ENCODE measurements at places on chromosomes 5 and 9. TPM values are rescaled to one million over a fixed set of nuclear protein-coding genes. Genes with fewer than 3 reads are reported as not detected.
A peak's percentile ranks its signal among the peaks of the same experiment; 100 is the strongest.

DNA sequence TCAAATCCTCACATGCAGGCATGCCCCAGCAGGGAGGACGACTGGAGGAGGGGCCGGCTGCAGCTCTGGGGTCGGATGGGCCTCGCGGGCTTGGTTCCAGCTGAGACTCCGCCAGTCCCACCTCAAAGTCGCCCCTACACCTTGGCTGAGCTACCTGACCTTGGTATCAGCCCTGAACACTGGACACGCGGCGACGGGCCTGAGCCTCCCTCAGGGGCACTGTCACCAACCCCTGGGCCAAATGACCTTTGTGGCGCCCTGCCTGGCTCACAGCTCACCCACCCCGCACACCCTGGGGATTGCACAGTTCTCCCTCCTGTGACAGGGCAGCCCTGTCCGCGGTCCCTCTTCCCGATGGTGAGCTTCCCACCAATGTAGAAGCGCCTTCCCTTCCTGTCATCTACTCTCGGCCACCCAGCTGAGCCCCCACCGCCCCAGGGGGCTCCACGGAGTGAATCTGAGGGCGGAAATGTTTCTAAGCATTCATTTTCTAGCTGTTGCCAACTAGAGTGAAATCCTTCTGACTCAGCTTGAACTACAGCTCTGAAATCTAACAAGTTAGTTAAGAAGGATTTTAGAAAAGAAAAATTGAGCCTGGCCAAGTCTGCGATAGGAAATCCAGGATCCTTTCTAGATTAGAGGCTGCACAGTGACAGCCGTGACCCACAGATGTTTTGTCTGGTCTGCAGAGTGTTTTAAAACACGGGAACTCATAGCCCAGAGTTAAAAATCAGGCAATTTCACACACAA, 138.9 kb upstream of the PHYKPL start:
- no peak for DNase-seq

DNA sequence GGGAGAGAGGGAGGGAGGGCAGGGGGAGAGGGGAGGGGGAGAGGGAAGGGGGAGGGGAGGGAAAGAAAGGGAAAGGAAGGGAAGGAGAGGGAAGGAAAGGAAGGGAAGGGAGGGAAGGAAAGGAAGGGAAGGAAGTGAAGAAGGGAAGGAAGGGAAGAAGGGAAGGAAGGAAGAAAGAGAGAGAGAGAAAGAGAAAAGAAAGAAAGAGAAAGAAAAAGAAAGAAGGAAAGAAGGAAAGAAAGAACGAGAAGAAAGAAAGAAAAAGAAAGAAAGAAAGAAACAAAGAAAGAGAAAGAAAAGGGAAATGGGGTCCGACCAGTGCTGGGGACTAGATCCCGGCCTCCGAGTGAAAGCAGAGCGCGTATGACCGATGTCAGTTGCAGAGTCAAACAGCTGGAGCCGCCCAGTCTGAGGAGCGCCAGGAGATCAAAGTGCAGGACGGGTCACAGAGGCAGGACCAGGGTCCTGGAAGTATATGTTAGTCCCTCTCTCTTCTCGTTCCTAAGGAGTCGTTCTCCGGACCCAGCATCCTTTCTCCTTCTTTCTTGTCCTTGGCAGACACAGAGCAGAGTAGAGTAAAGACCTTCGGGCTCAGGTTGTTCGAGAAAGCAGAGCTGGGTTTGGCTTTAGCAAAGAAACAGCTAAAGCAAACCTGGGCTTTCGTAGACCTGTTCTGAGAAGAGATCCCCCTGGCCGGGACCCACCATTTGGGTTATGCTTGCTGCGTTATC, 305.4 kb upstream of the MSX2 start:
- DNase-seq, result peak; percentile 13

DNA sequence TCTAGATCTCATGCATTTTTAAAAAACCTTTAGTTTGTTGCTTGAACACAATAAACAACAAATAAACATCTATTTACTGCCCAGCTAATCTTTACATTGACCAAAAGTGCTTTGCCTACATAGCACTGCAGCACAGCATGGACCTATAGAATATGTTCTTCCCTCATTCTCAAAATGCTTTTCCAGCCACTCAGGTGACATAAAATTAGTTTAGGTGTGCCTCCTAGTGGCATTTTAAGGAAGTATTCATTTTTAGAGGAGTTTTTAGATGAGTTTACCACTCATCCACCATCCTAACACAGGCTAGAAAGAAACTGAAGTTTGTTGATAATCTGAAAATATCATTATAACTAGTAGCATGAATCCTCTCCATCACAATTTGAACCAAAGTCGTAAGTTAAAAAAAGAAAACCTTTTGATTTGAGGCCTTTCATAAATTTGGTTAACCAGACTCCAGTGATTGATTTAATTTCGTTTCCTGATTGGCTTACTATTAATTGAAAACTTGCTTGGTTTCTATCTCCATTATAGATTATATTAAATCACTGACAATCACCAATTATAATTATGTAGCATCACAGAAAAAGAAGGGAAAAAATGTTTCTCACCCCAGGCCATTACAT, 12.6 kb downstream of the PLGRKT start:
- DNase-seq, result no peak

- no peak for DNase-seq
Observed at GRCh38 chr9:96376891-96377874, 6.3 kb downstream of the SLC35D2 start.

DNA sequence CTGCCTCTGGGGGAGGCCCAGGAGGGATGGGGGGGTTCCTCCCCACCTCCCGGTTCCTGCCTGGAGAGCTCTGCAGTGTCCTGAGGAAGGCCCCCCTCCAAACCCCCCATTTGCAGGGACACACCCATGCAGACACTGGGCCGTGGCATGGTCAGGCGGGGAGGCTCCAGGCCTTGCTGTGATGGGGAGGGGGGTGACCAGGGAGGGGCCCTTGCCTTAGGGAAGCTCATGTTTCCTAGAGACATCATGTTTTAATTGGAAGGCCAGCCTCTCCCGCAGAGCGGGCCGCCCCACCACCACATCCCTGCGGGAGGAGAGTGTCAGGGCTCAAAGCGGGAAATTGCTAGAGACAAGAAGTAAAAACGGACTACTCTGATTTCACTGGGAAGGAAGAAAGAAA, 12.0 kb downstream of the PRRX2 start:
- no peak for DNase-seq

GRCh38 chr5:16863469-16863946, 72.6 kb downstream of the MYO10 start:
- no peak for DNase-seq

DNA sequence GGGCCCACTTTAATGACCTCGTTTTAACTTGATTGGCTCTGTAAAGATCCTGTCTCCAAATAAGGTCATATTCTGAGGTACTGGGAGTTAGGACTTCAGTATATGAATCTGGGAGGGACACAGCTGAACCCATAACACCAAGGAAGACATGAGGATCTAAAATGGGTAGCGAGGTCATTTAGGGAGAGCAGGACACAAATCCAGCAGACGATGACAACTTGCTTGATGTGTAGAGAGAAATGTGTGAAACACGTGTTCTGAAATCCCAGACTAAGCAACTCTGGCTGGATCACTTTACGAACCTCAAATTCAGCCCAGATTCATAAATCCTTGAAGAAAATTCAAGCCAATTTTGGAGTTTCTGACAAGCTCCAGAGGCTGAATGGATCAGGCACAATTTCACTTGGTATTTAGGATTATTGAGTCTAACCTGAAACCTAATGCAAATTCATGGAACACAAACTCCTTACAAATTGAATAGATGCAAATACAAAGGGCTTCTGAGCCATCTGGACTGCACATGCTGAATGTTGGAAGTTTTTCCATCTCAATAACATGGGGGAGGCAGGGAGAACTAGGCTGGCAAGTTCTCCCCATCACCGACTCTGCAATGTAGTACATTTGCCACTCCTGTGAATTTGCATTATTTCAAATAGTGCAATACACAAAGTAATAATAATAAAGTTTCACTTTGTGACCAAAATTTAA, 74.0 kb upstream of the SLC30A5 start:
- no peak for DNase-seq

DNA sequence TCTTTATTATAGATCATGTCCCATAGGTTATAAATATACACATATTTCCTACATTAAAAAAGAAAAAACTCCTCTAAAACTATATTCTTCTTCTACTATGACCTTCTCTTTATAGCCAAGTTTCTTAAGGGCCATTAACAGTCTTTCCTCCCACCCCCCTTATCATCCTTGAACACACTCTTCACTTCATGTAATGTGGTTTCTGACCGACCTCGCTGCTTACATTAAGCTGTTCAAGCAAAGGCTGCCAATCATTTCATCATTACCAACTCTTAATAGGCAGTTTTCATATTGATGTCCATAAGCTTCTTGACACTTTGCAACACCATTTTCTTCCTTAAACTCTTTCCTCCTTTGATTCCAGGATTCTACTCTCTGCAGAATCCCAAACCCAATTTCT, 283.0 kb upstream of the PCSK5 start:
- DNase-seq, result no peak

DNA sequence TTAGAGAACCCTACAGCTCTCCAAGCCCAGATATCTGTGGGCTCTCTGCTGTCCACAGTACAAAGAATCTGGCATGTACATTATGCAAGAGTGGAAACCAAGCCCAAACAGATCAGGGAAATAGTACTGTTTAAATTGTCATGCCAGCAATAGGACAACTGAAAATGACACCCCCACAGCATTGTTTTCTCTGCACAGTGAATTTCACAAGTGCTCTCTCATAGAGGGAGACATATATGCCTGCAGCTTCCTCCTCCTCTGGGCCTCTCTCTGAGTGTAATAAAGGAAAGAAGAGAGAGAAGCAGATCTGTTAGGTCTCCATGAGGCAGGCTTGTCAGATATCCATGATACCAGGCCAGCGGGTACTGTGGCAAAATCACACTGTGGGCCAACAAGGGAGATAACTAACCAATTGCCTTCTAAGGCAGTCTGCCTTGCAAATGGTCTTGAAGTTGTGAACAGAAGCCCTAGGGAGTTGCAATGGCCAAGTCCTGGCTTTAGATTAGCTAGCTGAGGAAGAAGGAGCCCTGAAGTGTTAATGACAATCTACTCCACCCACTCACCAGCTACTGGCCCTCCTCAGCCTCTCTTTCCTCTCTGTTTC, 54.4 kb upstream of the JMY start:
- DNase-seq, result no peak

DNA sequence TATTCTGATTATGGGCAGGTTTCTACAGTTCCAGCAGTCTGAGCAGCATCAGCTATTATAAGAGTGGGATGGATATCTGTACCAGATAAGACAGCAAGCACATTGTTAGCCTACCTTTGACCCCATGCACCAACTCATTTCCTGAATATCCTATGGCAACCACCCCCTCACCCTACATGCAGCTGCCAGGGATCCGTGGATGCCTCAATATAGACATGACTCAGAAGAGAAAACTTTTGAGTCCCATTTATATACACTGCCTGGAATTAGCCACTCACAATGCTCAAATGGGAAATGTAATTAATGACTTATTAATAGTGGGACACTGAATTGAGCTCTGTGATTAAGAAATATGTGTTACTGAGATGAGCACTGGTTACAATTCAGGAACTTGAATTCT, 124.4 kb downstream of the SSBP2 start:
- no peak for DNase-seq

DNA sequence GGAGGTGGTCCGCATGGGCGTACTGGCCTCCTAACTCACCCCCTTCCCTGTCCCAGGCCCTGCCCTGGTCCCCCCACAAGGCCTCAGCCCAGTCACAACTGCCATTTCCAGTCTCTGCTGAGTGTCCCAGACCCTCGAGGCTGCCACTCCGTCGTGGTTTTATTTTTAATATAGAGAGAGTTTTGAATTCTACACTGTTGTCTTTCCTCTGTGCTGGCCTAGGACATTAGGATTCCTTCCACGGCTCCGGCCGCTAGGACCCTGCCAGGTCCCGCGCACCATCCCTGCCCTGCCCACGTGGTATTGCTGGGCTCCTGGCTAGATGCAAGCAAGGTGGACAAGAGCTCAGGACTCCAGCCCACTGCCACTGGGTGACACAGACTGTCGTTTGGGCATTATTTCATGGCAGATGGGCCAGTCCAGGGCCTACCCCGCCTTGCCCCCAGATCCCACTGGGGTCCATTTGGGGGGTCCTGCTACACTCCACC, 53.3 kb downstream of the SAR1B start:
- no peak for DNase-seq

DNA sequence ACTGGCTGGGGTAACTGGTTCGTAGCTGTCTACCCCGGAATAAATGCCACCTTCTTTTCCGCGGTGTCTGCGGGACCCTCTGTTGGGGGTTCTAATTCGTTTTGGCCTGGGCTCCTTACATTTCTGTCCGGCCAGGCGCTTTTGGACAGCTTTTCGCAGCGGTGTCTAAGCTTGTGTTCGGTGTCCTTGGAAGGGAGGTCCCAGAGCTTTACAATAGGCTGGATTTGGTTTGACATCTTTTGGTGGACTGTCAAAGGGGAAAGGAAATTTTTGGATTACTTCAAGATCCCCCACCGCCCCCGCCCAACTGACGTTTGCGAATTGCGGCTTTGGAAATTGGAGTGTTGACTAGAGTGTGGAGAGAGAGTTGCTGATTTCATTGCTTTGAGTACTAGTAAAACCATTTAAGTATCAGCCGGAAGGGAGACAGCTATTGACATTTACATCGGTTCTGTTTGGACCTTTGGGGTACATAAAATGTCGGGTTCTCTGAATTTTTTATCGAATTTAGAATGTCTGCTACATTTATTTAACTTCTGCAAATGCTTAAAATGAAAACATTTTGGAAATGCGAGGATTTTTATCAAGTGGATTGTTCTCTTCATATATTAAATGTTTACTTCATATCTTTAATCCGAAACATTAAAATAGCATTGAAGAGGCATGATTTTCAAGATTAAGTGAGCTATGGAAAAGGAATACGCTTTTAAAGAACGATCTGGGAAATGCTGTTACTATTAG, 4.7 kb upstream of the PURA start:
- DNase-seq, result no peak

- no peak for DNase-seq
Observed at GRCh38 chr5:35066260-35066795, 18.6 kb upstream of the AGXT2 start.

GRCh38 chr9:91474656-91475055, 51.0 kb upstream of the NFIL3 start:
- DNase-seq, result no peak

GRCh38 chr5:150294551-150295071, 5.0 kb upstream of the CAMK2A start:
- DNase-seq, result no peak

The HK3 gene
- polyA plus RNA-seq, result 0.45 TPM

The KCNIP1 gene
- polyA plus RNA-seq, result 12.7 TPM

The TBC1D2 gene
- polyA plus RNA-seq, result 3.6 TPM

The WWC1 gene
- 65.8 TPM for polyA plus RNA-seq

The PTGDS gene
- 42.1 TPM for polyA plus RNA-seq

The MAMDC4 gene
- 9.9 TPM for polyA plus RNA-seq

Measured in renal cortex interstitium (tissue), 15 donors.